ENCODE measurements at places on chromosomes 1 and 21.

DNA sequence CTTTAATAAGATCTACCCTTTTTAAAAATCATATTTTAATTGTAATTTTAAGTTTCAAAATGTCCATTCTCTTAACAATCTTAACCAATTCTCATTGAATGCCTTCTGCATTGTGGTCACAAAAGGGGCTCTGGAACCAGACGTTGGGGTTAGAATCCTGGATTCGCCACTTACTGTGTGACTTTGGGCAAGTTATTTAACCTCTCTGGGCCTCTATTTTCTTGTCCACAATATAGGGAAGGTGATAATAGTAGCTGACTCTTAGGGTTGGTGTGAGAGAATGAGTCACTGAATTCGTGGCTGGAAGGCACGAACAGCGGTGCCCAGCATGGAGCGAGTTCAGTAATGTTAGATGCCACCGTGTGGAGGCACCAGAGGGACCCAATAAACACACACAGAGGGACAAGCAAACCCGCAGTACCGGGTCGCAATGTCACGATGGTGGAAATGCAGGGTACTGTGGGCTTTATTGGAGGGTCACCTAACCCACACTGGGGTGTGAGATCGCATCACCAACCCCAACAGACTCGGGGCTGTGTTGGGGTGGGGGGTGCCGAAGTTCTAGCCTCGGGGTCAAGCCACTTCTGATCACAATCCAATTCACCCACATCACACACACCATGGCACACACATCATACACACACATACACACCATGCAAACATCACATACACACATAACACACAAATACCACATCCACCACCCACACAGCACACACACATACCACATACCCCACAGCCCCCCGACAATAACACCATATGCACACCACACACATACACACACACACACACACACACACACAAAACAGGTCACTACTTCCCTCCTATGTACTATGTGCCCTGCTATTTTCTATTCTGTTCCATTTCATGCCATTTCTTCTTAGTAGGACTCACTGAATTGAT, 27.0 kb upstream of the IFNAR2 start:
- DNase-seq, result no peak

DNA sequence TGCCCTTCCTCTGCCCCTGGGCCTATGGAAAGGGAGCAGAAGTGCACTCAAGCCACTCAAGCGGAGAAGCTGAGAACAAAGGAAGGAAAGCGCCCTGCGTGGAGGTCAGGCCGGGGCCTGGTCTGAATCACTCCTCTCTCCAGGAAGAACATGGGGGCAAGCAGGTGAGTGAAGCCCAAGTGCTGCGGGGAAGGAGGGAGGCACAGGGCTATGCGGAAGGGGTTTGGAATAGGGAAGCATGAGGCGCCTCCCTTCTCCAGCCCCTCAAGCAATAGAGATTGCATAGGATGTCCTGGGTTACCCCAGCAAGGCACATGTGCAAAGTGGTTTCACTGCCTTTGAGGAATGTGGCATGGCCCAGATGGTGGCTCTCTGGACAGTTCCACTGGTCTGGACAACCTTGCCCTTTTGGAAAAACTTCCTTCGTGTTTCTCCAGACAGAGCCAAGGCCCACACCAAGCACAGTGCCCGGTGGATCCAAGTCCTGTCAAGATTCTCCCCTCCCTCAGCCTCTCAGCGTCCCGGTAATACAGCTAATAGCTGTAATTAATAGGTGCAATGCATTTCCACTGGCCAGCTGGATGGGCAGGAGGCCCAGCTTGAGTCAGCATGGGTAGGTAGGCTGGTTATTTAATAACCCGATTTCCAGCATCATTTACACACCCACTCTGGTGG, 13.7 kb downstream of the BLACAT1 start:
- no peak for DNase-seq

DNA sequence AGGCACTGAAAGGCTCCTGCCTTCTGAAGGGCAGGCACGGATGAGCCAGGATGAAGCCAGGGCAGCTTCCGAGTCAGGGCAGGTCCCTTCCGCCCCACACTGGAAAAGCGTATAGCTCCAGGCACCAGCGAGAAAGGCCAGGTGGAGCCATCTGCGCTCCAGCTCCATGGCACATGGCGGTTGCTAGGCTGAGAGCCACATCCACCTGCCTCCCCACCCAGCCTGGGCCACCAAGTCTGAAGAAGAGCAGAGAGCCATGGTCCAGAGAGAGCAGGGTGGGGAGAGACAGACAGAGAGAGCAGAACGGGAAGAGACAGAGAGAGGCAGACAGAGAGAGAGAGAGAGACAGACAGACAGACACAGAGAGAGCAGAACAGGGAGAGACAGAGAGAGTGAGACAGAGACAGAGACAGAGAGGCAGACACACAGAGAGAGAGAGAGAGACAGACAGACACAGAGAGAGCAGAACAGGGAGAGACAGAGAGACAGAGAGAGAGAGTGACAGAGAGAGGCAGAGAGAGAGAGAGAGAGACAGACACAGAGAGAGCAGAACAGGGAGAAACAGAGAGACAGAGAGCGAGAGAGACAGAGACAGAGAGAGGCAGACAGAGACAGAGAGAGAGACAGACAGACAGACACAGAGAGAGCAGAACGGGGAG, 5.2 kb downstream of the FNDC10 start:
- no peak for DNase-seq

DNA sequence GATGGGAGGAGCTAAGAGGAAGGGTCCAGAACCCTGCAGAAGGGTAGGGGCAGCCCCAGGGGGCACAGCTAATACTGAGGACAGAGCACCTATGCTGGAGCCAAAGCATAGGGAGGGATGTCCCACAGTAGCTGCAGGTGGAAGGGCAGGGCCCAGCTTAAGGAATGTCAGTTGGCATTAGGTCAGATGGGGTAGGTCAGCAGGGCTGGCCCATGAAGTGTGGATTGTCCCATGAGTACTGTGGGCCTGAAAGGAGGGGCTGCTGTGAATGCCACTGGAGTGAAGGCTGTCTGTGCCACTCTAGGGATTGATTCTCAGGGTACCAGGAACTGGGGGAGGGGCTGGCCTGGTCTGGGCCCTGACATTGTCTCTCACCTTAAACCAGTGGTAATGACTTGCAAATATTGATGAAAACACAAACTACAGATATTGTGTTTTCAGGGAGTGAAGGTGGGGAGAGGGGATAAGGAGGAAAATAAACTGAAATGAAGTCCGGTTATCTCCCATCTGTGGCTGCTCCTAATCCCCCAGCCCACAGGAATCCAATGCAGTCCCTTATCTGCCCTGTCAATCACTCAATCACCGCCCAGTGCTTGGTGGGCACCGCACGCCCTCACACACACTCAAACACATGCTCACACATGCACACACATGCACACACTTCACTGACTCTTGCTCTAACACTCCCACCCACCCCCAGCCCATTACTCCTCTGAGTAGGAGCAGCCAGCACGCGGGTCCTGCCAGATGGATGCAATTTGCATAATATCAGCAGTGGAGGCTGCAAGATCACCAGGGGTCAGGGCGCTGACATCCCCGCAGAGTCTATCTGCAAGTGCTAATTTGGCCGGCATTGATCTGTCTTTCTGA, 27.8 kb downstream of the DMAP1 start:
- DNase-seq, result no peak

- DNase-seq, result peak; percentile 46
Observed at GRCh38 chr1:29506678-29507225, 270.4 kb downstream of the PTPRU start.

GRCh38 chr21:45473496-45474322, 68.5 kb downstream of the SLC19A1 start:
- no peak for DNase-seq

DNA sequence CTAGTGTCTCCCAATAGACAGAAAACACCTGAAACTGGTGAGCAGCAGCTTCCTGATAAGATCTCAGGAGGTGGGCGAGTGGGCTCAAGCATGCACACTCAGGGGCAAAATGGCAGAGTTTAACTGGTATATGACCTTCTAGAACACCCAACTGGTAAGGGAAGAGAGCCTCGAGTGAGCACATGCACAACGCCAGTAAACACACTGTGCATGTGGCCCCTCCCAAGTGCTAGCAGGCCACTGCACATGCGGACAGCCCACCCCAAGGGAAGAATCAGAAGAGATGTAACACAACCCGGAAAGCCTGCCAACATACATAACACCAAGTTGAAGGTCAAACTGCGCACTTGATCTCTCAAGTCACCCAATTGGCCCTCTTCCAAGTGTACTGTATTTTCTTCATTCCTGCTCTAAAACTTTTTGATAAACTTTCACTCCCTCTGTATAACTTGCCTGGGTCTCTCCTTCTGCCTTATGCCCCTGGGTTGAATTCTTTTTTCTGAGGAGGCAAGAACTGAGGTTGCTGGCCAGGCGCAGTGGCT, 138.2 kb downstream of the GLUL start:
- DNase-seq, result no peak

GRCh38 chr1:192160196-192160595, 1.9 kb downstream of the RGS18 start:
- DNase-seq, result no peak

DNA sequence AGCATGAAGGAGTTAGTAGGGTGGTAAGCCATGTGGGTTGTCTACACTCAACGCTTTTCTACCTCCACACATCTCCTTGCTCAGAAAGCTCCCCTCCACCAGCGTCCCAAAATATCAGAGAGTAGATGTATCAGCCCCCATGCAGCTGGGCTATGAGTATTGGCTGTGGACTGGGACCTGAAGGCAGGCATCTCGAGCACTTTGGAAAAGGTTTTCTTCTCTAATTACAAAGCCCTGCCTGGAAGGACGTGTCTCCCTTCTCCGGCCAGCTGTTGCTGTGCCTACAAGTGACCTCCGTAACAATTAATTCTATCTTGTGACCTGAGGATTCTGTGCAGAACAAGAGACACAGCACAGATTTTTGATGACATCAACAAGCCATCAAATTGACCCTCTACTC, 142.0 kb upstream of the RUNX1 start:
- no peak for DNase-seq

DNA sequence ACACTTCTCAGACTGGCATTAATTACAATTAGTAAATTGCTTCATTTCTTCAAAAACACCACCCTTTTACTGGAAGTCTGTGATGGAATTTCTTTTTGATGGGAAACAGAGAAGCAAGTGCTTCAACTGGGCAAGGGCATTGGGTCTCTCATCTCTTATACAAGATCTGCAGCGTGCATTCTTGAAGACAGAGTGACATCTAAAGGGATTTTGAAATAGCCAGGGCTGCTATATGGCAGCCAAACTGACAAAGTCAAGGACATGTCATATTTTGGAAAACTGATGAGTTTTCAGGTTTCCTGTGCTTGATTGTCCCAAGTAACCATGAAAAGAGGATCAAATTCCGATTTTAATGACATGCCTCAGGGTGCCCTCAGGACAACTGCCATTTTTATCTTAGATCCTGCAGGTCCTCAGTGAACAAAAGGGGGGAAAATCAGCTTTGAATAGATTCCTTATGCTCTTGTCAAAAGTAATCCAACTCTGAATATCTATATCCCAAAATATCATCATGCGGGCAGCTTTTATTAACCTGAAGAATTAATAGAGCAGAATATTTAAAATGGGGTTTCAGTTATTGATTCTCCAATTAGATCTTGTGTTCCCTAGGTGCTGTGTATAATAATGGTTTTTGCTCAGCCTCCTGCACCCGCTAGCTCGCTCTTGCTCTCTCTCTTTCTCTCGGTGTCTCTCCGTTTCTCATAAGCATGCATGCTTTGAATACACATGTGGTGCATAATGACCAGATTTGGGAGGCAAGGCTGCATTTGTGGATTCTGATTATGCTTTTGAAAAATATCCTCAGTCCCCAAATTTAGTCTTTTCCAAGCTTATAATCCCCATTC, 221.8 kb downstream of the TTLL7 start:
- DNase-seq, result no peak

DNA sequence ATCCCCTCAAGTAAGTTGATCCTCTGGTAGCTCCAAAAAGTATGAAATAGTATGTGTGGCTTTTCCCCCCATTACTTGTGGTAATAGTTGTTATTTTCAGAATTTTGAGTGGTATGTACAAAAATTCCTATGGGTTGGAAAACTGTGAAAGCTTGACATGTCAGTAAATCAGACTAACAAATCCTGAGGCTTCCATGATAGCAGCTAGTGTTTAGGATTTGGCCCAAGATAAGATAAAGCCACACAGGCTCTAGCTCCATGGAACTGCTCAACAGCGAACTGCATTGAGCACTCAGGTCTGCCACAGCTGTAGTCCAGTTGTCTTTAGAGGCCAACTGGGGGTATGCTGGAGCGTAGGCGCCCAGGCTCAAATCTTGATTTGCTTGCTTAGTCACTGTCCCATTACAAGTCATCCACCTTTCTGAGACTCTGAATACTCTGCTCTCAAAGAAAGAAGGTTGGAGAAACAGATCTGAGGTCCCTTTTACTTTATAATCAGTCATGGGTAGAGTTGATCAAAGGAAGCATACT, 28.7 kb downstream of the ATP1A1 start:
- DNase-seq, result no peak

- no peak for DNase-seq
Observed at GRCh38 chr1:1517973-1518620, 6.1 kb downstream of the ATAD3A start.
